ENCODE measurements at places on chromosomes 3 and 15.

- no peak for DNase-seq
These were observed 282.5 kb upstream of the ICE2 start for GRCh38 chr15:60761505-60761845.

DNA sequence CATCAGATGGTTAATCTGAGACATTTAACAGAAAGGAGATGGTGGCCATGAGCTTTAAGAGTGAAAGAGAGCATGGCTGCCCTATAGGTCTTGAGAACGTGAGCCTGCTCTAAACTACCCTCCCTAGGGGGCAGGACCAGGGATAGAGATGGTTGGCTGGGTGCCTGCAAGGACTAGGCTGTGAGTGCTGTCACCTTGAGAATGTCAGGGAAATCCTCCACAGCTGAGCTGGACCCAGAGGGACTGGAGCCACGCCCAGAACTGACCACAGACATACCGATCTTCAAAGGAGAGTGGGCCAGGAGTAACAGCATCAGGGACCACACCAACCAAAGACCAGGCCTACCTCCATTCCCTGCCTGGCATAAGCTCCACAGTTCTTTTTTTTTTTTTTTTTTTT, 53.6 kb upstream of the UBE2E1 start:
- no peak for DNase-seq

DNA sequence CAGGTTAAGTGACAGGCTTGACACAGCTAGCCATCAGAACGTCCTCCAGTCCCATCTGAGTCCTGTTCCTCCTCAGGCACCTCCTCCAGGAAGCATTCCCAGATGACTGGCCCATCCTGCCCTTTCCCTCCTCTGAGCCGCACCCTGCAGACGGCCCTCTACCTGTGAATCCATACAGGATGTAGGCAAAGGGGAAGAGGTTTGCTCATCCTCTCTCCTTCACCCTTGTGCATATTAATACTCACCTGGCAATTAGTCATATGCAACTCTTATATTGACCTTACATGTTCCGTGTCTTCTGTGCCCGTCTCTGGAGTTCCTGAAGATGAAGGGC, 61.9 kb downstream of the SMAD3 start:
- no peak for DNase-seq

GRCh38 chr3:67382536-67382935, 271.9 kb downstream of the SUCLG2 start:
- no peak for DNase-seq

- no peak for DNase-seq
These were observed 10.1 kb downstream of the CRTC3 start for GRCh38 chr15:90539789-90540188.

- no peak for DNase-seq
These were observed 14.2 kb downstream of the ARHGAP31 start for GRCh38 chr3:119308355-119308754.
